Karpas-422 (cell line): ENCODE measurements at places on chromosomes 1 and 21.

GRCh38 chr1:30109853-30110252, 613.5 kb downstream of the MATN1 start:
- DNase-seq = no peak

- DNase-seq = no peak
These were observed 475.0 kb downstream of the SMYD3 start for GRCh38 chr1:246032031-246032551.

DNA sequence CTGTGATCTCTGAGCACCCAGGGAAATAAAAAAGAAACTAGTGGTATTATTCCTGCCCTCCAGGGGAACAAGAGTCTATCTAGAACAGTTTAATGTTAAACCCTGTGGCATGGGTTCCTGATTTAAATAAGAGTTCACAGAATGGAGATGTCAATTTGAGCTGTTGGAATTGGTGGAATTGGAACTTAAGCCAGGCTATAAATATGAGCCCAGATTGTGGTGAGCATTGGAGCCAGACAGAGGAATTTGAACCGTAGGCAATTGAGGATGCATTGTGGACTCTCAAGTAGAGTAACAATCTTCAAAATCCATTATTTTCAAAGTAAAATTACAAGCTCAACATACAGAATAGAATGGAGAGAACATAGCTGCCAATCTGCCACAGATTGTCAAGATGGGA, 98.2 kb downstream of the NEK7 start:
- DNase-seq = no peak

DNA sequence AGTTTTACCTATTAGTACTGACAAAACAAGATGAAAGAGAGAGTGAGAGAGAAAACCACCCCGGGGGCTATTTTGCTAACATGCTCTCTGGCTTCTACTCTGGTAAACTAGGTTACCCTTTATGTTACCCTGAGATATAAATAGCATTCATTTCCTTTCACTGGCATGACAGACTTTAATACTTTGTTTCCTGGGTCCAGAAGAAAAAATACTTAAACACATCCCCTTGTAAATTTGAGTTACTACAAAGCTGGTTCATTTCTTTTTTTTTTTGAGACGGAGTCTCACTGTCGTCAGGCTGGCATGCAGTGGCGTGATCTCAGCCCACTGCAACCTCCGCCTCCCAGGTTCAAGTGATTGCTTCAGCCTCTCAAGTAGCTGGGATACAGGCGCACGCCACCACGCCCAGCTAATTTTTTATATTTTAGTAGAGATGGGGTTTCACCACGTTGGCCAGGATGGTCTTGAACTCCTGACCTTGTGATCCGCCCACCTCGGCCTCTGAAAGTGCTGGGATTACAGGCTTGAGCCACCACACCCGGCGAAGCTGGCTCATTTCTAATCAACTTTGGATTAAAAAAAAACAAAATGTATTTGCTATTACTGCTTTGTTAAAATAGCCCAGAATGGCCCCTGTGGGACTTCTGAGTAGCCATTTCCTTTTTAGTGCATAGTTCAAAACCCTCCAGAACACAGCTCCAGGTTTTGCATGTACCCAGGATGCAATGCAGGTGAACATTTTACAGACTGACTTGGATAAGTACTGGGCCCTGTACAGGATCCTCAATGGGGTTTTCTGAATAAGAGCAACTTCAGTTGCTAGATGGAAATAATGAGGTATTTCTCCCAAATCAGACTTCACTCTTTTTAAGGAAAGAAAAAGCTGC, 20.6 kb downstream of the INPP5B start:
- DNase-seq = peak; percentile 88

GRCh38 chr1:2538376-2538775, 8.3 kb upstream of the HES5 start:
- DNase-seq = no peak

GRCh38 chr1:45512641-45513054, 9.0 kb downstream of the PRDX1 start:
- DNase-seq = peak; percentile 79
